ENCODE measurements at places on chromosomes 4 and X. TPM values are rescaled to one million over a fixed set of nuclear protein-coding genes. Genes with fewer than 3 reads are reported as not detected.

- no peak for DNase-seq
Measured at GRCh38 chr4:76196376-76196775, 17.2 kb downstream of the SCARB2 start.

Gene MGST2
- total RNA-seq, result 19.0 TPM

- no peak for DNase-seq
Measured at GRCh38 chr4:87321888-87322287, 794 bp downstream of the HSD17B13 start.

Gene MAGEE2
- not detected for total RNA-seq

DNA sequence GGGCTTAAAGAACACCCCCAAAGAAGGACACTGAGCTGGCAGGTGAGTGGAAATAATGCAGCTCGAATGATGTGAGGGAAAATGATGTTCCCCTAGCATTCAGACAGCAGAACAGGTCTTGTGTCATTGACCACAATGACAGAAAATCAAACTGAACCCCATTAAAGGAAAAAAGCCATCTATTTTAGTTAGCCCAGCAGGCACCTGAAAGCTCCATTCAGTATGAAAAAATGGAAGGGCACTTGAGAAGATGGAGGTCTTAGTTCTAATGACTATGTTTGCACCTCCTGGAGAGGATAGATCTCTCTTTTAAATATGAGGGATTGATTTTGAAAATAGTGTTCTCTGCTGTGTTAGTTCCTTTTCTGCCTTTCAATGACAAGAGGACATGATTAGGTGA lies 323.1 kb downstream of the NKX6-1 start:
- DNase-seq, result no peak

Gene HMGB2
- 256 TPM for total RNA-seq

Gene CT45A9
- not detected for total RNA-seq

DNA sequence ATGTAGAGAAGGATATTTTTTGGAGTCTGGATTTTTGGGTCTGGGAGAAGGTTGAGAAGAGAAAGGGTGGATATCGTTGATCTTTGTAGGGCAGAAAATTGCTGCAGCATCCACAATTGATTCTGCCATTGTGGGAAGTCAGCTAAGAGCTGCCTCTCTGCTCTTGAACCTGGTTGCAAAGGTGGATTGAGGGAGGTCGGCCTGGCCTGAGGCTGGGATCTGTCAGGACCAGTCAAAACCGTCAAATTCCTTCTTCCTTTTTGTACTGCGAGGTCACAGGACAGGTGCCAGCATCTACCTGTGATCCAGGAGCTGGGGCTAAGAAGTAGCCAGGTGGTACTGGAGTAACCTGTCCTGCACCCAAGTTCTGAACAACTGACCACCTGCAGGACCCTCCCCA lies 93.7 kb downstream of the SHOX start:
- no peak for DNase-seq

Gene L1CAM
- 0.74 TPM for total RNA-seq

Gene EVC2
- 4.4 TPM for total RNA-seq

GRCh38 chr4:997375-998071 lies 4.3 kb upstream of the SLC26A1 start:
- DNase-seq, result no peak

GRCh38 chr4:41538017-41538733 lies at the start of gene LIMCH1:
TSS of gene LIMCH1 (plus strand) at chr4:41538157. CDS start at chr4:41605996, 67,839 bp downstream.
- no peak for DNase-seq

Measured in natural killer cell treated with Interleukin-12 subunit alpha and Interleukin-12 subunit beta and Interleukin-15 and Interleukin-18, amount 100 ng/mL, for 72 hours (primary cell).